ENCODE measurements at places on chromosomes 3 and 15.
A peak's percentile ranks its signal among the peaks of the same experiment; 100 is the strongest.

- DNase-seq: no peak
These were observed 102.6 kb upstream of the PRR20G start for GRCh38 chr3:127390365-127391025.

- no peak for DNase-seq
These were observed 27.7 kb upstream of the MUC4 start for GRCh38 chr3:195839260-195840010.

- DNase-seq: no peak
These were observed 270.8 kb downstream of the CACNA2D3 start for GRCh38 chr3:54393150-54393549.

- DNase-seq: no peak
These were observed 60.7 kb downstream of the CGNL1 start for GRCh38 chr15:57436961-57437360.

DNA sequence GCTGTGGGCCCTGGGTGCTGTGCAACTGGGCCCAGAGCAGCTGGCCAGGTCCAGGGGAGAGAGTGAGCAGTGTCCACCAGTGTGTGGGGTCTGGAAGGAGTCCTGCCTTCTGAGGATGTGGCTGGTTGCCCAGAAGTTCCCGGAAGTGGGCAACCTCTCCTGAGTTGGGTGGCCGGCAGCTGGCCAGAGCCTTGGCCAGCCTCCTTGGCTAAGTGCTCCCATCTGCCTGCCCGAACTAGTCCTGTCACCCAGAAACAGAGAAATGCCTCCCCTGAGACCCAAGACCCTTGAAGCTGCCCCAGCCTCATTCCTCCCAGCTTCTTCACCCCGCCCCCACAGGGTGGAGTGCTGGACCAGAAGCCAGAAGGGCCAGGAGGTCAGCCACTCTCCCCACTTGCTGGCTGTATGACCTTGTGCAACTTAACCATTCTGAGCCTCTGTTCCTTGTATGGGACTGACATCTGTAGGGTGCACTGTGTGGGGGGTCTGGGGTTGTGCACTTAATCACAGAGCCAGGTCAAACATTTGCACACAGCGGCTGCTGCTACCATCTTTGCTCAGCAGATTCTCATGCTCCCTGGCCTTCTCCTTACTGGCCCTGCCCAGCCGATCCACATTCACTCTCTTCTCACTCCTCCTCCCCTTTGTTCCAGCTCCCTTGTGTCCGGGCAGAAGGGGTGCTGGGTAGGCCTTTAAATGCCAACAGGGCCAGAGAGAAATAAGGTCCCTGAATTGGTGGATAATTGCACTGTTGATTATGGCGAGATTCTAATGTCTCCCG lies 7.5 kb upstream of the ALAS1 start:
- DNase-seq: no peak

- no peak for DNase-seq
These were observed 34.3 kb downstream of the AMOTL2 start for GRCh38 chr3:134339913-134340312.

GRCh38 chr3:179565496-179565895 lies 2.8 kb downstream of the ACTL6A start:
- no peak for DNase-seq

- DNase-seq: peak; percentile 35
These were observed 1.8 kb downstream of the RPS27L start for GRCh38 chr15:63155486-63155885.

DNA sequence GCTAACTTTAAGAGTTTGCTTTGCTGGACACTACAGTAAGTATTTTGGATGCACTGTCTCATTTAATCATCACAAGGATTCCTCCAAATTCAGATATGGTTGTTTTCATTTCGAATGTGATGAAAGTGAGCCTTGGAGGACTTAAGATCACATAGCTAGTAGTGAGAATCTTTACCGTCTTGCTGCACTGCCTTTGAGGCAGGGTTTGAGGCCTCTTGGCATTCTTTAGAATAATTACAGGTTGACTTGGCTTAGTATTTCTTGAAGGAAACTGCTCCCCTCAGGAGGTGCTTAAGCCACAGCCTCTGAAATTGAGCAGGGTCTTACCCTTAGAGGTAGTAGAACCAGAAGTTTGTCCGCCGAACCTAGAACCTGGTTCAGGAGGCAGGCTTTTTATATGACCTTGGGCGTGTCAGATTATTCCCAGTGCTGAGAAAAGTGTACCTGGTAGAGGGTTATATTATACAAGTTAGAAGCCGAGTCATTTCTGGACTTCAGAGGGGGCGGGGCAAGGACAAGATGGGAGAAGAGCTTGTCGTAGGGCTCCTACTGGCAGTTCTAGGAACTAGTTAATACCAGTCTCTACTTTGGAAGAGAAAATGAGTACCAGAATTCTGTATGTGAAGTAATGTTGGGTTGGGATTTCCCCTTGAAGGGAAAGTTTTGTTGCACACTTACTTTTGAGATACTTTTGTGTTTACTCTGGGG lies 1.1 kb downstream of the TFG start:
- peak; percentile 58 for DNase-seq

GRCh38 chr3:149233323-149233722 lies 11.7 kb upstream of the CP start:
- no peak for DNase-seq

DNA sequence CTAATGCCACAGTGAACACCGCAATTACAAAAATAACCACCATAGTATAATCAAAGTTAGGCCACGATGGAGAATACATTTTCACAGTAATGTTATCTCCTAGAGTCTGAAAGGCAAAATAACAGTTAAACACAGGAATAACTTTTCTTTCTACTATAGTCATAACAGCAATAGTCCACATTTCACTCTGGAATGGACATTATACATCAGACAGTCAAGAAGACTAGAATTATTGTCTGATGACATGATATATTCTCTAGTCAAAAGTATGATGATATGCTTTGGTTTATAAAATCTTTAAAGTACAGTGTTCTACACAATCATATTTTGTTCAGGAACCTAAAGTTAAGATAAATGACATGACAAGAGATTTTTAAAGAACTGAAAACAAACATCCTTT lies 18.0 kb downstream of the SPPL2A start:
- no peak for DNase-seq

- no peak for DNase-seq
These were observed 953.4 kb downstream of the ZPLD1 start for GRCh38 chr3:103388214-103388613.

DNA sequence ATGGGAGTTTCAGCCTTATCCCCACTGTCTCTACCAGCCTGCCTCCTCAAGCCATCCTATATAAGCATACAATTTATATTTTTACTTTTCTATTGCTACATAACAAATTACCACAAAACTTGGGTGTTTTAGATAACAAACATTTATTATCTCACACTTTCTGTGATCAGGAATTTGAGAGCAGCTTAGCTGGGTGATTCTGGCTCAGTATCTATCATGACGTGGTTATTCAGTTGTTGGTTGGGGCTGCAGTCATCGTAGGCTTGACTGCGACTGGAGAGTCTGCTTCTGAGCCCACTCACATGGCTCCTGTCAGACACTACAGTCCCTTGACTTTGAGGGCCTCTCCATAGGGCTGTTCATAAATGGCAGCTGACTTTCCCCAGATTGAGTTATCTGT lies 20.7 kb downstream of the PARP15 start:
- no peak for DNase-seq

DNA sequence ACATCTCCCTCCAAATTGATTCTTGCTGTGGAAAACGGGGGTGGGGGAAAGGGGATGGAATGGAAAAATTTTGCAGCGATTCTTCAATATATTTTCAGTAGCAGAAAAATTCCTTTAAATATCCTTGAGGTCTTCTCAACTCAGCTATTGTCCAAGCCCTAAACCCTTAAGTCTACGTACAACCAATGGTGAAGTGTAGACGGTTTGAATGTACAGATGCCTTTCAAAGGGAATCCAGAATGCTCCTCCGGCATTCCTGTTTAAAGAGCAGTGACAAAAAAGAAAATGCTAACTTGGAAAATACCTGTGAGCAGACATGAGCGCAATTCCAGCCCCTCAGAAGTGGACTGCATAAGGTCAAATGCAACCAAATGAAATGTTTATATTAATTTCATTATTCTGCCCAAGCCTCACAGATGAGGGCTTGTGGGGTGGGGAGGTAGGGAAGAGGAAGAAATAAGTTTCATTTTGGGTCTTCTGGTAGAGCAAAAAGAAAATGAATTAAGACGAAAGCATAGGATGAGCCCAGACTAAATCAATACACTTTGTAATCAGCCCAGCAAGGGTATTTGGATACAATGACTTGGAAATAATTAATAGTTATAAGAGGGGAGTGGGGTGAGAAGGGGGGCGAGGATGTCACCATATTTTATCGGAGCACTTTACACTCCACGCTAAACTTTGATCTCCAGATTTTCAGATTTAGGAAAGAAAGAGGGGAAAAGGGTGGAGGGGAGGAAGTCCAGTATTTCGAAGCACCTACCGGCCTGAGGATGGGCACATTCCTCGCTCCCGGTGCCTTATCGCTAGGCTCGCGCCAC lies 2.7 kb downstream of the FOXP1 start:
- no peak for DNase-seq

DNA sequence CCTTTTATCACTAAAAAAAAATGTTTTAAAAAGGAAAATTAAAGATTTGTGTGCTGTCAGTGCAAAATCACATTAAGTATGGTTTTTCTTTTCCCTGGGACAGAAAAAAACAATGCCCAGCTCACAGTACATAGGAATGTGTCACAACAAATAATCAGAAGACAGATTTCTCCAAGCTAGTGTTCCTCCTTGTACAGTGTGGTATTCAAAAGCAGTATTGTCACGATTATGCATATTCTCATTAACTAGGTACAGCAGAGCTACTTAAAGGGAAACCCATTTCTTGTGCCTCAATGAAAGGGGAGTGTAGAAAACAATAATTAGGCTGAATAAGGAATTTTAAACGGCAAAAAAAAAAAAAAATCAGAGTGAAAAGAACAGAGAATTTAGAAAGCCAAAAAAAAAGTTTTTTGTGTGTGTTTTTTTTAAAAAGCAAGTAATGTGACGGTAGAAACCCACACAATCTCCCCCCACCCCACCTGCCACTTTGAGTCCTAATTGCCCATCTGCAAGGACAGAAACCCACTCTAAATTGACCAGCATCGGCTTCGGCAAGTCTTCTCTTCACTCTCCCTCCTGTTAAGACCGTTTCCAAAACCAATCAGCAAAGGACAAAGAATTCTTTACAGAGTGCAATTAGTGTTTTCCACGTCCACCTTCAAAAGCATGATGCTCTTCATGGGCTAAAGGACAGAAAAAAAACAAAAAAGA lies 41.0 kb downstream of the EIF4E3 start:
- DNase-seq: no peak

- no peak for DNase-seq
These were observed 7.7 kb upstream of the CX3CR1 start for GRCh38 chr3:39287216-39288164.

DNA sequence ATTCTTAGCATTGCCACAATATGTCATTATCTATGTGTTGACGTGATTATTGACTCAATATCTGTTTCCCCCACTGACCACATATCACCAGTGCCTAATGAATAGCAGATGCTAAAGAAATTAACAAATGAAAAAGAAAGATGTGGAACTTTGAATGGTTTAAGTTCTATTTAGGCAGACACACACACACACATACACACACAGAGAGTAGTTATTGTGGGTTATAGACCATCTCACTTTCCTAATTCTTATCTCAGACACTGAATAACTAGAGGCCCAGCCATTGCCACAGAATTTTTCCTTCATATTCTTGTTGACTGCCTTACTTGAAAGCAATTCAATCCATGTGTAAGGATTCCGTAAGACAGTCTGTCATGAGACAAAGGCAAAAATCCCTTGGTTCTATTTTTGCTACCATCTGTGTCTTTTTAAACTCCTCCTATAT lies 61.9 kb upstream of the PHLDB2 start:
- DNase-seq: no peak

- DNase-seq: no peak
These were observed 10.0 kb downstream of the MRPS25 start for GRCh38 chr3:15055019-15055557.

DNA sequence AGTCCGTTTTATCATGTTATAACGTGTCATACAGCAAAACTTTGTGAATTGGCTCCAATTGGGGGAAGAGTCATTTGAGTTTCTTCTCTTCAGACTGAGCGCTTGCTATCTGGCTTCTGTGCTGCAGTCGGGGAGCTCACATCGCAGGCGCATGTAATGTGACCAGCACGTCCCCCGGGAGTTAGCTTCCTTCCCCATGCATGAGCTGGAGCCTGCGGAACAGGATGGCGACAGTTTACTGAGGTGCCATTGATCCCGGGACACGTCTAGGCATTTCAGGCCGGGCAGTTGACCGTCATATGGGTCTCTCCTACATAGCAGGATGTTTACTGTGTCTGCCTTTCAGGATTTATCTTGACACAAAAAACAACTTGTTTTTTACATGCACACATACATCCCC lies 44.8 kb downstream of the CMTM8 start:
- DNase-seq: no peak

- DNase-seq: no peak
These were observed 3.6 kb downstream of the RNF168 start for GRCh38 chr3:196499807-196500524.
